AG20443 (cell line): ENCODE measurements at places on chromosomes 7 and 10.
A peak's percentile ranks its signal among the peaks of the same experiment; 100 is the strongest.

DNA sequence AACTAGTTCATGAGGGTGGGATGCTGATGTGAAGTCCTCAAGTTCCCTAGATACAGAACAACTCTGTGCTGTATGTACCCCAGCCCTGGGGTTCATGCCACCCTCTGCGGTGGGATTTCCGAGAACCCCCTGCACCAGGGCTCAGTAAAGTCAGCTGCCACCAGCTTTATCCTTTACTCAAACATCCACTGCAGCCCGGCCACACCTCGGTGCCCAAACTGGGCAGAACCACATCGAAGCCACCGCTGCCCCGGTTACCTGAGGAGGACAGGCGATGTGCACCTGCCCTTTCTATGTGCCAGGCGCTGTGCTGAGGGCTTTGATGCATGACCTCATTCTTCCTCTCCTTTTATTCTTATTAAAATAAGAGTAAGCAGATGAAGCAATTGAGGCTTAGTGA lies 9.9 kb upstream of the CALML5 start:
- no peak for DNase-seq

- no peak for DNase-seq
Measured at GRCh38 chr10:83612050-83612449, 527.3 kb upstream of the GHITM start.

DNA sequence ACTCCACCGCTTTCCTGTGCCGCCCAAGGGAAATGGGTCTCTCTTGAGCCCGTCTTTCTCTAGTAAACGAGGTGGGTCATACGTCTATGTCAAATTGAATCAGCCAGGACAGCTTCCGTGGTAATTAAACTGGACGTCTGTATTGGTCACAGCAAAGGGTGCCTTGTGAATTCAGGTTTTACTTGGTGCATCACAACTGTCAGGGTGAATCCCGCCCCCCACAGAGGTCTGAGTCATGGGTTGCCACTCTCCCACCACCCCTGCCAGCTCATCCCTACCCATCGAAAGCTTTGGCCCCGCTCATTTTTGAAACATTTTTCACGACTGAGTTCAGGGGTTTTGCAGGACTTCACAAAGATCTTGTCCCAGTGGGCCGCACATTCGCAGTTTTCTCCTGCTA lies 8.0 kb upstream of the SP8 start:
- no peak for DNase-seq

GRCh38 chr7:92766461-92767003 lies 69.8 kb downstream of the CDK6 start:
- peak; percentile 24 for DNase-seq

GRCh38 chr7:93927585-93927984 lies 6.0 kb downstream of the GNG11 start:
- no peak for DNase-seq

GRCh38 chr7:2645274-2645868 lies 13.6 kb downstream of the TTYH3 start:
- no peak for DNase-seq

DNA sequence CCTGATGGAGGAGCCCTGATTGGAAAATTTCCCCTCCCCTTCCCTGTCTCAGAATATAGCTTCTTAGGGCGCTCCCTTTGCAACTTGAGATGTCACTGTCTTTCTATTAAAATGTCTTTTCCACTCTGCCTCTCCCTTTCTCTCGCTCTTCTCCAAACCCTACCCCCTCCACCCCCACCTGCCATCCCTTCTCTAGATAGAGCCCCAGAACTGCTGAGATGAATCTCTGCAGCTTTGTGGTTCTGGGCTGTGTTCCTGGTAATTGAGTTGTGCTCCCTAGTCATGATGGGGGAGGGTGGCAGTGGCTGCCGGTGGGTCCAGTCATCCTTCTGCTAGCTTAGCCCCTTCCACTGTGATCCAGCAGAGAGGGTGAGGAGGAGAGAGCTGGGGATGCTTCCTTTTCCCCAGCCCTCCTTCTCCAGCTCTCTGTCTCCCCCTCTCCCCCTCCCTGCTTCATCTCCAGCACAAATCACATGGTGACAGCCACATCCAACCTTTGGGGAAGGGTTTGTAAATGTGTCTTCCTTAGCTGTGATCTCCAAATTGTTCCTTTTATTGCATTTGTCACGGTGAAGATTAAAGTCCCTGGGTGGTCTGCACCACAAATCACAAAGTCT lies 50.8 kb upstream of the BTRC start:
- DNase-seq = no peak

GRCh38 chr10:70053218-70053840 lies 683 bp downstream of the MACROH2A2 start:
- DNase-seq = peak; percentile 42

- DNase-seq = no peak
Measured at GRCh38 chr7:30655096-30655970, 26.9 kb downstream of the CRHR2 start.

GRCh38 chr10:95277614-95278013 lies 13.2 kb downstream of the PDLIM1 start:
- DNase-seq = no peak

- DNase-seq = no peak
Measured at GRCh38 chr7:21336743-21337142, 91.1 kb upstream of the SP4 start.

DNA sequence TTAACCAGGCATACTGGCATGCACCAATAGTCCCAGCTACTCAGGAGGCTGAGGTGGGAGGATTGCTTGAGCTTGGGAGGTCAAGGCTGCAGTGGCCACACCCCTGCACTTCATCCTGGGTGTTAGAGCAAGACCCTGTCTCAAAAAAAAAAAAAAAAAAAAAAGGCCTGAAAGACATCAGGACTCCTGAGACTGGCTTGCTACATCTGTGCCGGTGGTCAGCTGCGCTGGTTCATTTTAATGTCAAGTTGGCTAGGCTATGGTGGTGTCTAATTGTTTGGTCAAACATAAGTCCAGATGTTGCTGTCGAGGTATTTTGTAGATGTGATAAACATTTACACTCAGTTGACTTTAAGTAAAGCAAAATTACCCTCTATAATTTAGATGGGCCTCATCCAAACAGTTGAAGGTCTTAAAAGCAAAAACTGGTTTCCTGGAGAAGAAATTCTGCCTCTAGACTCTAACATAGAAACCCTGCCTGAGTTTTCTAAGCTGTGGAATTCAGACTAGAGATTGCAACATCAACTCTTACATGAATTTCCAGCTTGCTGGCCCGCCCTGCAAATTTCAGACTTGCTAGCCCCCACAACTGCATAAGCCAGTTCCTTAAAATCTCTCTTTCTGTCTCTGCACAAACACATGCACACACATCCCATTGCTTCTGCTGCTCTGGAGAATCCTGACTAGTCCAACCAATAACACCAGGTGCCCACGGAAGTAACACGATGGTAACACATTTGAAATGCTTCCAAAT lies 18.2 kb downstream of the MYOF start:
- DNase-seq = peak; percentile 26

GRCh38 chr10:97531401-97531986 lies 32.8 kb downstream of the UBTD1 start:
- DNase-seq = no peak

- no peak for DNase-seq
Measured at GRCh38 chr10:13315361-13315760, 15.5 kb upstream of the PHYH start.

- no peak for DNase-seq
Measured at GRCh38 chr7:130334274-130334673, 10.3 kb upstream of the CPA5 start.

GRCh38 chr10:112475575-112476218 lies 28.7 kb downstream of the VTI1A start:
- peak; percentile 15 for DNase-seq

DNA sequence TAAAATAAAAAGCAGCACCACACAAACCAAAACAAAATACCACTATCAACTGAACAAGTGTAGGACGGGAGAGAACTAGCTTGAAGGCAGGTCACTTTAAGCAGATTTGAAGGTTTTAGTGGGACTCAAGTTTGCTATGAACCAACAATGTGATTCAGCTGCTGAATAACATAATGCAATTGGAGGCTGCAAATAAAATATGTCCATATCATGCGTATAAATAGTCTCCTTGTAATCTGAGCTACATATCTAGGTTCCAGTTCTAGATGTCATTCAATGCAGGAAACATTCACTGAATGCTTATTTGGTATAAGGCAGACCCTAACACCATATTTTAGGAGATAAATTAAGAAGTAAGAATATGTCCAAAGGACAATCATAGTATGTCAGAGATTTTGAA lies 81.4 kb upstream of the KCNIP2 start:
- DNase-seq = no peak

DNA sequence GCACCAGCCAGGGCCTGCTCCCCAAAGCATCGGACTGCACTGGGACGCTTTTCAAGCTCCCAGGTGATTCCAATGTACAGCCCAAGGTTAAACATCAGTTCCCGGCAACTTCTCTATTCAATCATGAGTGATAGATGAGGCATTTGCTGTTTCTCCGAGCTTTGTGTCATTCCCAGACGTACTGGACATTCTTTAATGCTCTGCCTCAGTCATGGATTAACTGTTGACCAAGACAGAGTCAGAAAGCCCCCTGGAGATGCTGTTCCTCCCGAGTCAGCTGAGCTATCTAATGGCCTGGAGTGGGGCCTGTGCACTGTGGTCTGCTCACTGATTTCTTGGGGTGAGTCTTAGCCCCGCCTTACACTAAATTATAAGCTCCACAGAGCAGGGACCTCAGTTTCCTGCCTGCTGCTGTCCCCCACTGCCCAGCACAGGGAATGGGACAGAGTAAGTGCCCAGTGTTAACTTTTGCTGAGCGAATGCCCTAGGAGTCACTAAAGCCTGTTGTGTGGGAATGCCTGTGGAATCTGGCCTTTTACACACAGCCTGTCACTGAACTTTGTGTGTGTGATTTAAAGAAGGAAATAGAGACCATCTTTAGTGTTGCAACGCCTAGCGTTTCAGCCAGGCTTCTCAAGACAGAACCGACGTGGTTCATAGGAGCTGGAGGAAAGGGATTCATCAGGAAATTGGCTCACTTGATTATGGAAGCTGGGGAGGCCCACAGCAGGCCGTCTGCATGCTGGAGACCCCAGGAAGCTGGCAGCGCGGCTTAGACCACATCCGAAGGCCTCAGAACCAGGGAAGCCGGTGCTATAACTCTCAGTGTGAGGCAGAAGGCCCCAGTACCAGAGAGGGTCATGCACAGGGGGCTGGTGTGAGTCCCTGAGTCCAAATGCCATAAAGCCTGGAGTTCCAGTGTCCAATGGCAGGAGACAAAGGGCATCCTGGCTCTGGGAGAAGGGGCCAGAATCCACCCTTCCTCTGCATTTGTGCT lies 29.3 kb upstream of the RNF32 start:
- no peak for DNase-seq

DNA sequence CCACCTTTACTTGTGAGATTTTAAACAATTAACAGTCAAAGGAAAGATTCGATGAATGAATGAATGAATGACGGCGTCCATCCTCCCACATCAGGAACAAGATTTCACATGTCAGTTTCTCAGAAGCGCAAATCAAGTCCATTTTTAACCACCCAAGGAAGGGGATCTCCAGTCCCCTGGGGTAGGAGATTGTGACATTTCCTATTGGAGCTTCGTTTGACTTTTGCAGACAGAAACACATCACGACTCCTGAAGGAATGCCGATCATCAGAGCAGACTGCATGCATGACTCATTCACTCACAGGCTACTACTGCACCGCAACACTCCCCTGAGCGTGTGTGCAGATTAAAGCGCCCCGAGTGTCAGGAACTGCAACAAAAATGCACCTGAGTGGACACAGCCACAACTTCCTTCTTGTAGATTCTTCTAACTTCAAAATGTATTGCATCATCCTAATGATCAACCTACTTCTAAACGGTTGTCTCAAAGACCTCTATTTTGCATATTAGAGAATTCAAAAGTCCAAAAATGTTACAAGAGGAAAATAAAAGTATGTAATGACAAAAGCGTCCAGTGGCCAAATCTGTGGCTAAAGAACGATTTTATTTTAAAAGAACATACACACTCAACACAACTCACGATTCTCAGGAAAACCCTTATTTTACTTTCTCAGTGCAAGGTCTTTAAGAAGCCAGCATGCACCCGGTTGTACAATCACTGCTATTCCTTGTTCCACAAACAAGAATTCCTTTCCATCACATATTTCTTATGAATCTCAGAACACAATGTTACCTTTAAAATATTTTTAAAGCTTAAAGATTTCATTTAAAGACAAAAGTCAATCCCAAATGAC lies 172.6 kb downstream of the FAM107B start:
- peak; percentile 67 for DNase-seq

GRCh38 chr7:139635526-139636302 lies 112.2 kb downstream of the CLEC2L start:
- no peak for DNase-seq

DNA sequence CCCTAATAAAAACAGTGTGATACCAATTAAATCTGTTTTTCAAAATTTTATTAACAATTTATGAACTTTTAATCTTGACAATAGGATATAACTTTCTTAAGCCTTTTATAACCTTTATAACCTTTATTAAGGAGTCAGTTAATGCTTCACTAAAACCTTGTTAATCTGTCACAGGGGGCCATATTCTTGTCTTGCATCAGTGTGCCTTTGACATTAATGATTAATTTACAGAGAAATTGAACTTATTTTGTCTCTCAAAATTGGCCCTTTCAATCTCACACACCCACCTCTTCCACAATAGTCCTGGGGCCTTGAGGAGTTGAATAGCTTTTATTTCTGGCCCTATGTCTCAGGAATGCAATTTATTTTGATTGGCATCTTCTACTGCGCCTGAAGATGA lies 68.5 kb downstream of the AKR1C4 start:
- DNase-seq = no peak

GRCh38 chr10:103668351-103669242 lies 175.1 kb downstream of the NEURL1 start:
- peak; percentile 89 for DNase-seq

DNA sequence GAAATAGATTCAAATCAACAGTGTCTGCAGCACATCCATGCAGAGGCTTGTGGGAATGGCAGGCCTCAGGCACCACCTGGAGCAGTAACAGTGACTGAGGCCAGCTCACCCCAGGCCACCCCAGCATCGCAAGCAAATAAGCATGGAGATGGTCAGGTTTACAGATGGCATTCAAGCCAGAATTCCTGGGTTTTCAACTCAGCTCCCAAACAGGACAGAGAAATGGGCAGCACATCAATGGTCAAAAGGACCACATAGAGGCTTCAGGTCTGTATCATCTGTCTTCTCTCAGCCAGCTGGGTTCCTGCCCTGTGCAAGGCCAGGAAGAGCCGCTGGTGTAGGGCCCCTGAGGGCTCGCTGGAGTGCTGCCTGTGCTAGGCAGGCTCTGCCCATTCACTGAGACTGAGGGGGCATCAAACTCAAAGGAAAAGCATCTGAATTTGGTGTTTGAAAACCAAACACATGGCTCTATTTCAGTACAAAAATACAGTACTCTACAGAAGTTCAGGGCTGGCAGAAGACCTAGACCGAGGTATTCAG lies 112.5 kb downstream of the KMT2E start:
- DNase-seq = peak; percentile 20

DNA sequence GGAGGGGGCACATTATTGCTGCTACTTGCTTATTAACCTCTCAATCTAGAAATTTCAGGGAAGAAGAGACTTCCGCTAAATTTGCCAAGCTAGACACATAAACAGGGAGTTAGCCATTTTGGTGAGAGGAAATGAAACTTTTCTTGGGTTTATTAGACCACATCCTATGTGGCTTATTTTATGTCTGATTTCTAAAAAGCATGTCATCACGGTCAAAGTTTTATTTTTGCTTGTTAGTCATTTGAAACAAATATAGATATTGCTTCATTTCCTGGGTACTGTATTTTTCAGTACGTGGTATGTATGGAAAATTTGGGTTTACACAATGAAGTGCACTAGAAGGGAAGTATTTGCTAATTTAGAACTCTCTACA lies 144.1 kb downstream of the TCF7L2 start:
- no peak for DNase-seq
